Activated T-helper 1 cell treated with anti-CD3 and anti-CD28 coated beads, Interleukin-12 subunit alpha, Interleukin-12 subunit beta, Interleukin-2, Interleukin-4 antibody, amounts not matched to agents 30 ng/mL and 10 ng/mL and 1 ng/mL, durations not matched to agents 14 hours and 24 hours and 36 hours (primary cell): ENCODE measurements at places on chromosomes 3 and 15.

DNA sequence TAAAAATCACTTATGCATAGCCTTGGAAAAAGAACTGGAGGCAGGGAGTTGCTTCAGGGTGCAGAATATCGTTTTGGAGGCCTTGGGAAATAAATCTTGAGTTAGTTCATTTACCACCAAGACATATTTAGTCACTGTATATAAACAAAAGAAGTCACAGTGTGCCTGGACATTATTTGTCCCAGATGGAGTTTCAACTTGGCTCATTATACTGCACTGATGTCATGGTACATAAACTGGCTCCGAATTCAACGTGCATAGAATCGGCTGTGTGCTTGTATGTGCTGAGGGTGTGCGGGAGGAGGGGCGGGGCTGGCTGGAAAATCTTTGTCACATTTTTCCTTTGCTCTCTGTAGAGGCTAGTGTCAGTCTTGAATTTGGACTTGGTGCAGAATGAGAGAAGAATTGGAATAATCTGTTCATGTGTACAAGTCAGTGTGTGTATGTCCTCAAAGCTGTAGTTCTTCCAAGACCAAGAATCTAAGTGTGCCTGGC is 86.6 kb downstream of the FNDC3B start:
- DNase-seq = no peak

DNA sequence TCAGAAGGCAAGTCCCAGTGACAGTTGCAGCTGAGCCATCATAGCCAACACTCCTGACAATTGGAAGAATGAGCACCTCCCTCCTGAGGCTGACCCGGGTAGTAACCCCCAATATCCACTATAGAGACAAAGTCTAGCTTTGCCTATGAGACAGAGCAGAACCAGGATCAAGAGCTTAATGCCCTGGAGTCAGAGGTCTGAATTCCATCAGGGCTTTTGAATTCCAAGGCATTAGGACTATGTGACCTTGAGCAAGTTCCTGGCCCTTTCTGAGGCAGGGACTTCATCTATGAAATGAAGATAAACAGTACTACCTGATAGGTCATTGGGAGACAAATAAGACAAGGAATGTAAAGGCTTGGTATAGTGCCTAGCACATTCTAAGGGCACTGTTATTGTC is 3.1 kb upstream of the INAFM2 start:
- no peak for DNase-seq

DNA sequence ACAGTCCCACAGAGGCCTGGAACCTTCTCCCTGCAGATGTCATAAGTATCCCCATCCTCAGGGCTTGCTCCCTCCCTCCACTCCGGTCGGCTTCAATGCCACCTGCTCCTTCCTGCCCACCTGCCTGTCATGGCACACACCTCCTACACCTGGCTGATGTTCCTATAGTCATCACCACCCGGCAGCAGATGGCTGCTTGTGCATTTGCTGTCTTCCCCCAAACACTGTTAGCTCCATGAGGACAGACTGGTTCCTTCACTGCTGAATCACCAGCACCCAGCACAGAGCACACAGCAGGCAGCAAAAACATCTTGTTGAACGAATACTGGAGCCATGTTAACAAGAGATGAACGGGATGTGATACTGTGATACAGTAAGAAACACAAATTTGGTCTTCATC is 14.8 kb downstream of the TARS3 start:
- DNase-seq = no peak

DNA sequence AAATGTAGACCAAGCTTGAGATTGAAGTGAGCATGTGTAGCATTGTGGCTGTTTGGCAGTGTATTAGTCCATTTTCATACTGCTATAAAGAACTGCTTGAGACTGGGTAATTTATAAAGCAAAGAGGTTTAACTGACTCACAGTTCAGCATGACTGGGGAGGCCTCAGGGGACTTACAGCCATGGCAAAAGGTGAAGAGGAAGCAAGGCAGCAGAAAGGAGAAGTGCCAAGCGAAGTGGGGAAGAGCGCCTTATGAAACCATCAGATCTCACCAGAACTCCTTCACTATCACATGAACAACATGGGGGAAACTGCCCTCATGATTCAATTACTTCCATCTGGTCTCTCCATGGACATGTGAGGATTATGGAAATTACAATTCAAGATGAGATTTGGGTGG is 8.6 kb upstream of the CERS3 start:
- DNase-seq = no peak

DNA sequence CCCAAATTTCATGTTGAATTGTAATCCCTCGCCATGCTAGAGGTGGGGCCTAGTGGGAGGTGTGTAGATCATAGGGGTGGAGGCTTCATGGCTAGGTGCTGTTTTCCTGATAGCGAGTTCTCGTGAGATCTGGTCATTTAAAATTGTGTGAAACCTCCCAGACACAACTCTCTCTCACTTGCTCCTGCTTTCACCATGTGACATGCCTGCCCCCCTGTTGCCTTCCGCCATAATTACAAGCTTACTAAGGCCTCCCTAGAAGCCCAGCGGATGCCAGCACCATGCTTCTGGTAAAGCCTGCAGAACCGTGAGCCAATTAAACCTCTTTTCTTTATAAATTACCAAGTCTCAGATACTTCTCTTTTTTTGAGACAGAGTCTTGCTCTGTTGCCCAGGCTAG is 36.0 kb downstream of the CCDC54 start:
- DNase-seq = no peak

DNA sequence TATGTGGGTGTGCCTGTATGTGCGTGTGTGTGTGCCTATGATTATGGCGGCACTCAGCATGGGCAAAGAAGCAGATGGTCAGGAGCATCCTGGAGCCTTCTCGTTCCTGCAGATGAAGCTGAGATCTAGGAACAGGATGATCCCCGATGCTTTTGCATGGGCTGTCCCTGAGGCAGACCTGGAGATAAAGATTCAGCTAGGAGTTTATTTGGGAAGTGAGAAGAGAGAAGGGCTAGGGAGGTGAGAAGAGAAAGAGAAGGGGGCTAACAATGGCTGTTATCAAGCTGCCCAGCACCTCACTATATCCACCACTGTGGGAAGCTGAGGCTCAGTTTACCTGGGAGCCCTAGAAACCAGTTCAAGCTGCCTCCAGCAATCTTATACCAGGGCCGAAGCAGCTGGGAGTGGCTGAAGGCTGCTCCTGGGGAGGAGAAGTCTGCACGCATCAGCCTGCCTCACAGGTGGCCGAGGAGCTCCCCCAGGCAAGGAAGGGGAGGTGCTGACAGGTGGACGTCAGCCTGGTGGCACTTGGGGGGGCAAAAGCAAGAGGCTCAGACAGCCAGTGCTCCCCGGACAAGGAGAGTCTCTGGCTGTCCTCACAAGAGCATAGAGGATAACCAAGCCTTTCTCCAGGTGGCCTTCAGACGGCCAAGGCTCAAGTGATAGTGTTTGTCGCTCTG is 94.0 kb upstream of the IQSEC1 start:
- DNase-seq = no peak

GRCh38 chr3:32323604-32324003 is 68.0 kb upstream of the CMTM7 start:
- DNase-seq = no peak

DNA sequence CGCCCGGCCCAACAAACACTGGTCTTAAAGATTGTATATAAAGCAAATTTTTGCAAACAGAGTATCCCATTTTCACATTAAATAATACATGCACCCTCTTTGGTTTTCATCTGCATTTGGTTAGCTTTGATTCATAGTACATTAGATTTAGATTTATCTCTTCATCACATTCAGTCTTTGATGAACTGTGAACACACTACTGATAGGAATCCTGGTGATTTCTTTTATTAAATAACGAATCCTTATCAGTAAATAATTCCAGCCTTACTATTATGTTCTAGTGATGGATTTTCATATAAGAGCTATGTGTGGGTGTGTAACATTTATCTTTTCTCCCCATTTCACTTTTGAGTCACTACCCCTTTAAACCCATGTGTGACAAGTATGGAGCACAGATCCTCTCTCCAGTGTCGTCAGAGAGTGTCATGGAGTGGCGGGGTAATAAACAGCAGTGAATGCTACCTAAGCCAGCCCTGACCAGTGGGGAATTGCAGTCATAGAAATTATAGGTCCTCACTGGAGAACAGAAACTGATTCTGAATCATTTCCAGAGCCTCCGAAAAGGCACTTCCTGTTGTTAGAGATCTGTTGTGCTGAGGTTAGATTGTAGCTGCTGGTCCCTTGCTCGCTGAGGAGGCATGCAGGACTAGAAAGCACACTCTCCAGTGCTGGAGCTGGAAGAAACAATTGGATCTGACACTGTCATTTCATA is 22.0 kb downstream of the SLC7A14 start:
- no peak for DNase-seq

- no peak for DNase-seq
Measured at GRCh38 chr15:88267720-88268119, 11.2 kb upstream of the NTRK3 start.

DNA sequence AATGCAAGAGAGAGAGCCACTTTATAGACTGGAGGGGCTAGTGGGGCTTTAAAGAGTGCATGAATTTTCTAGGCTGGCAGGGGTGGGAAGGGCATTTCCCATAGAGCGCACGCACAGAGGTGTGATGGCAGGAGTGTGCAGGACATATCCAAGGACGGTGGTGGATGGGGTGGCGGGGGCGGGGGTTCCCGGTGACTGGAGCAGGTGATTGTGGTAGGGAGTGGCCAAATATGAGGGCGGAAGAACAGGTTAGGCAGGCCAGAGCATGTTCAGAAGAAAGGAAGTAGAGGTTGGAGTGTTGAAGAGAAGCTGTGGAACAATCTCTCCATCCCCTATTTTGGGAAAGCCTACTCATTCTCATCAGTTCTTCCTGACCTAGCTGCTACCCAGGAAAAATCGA is 18.1 kb downstream of the FAM81A start:
- DNase-seq = no peak

- no peak for DNase-seq
Measured at GRCh38 chr15:58467722-58468423, 36.1 kb downstream of the LIPC start.

- no peak for DNase-seq
Measured at GRCh38 chr3:23086331-23086730, 116.8 kb upstream of the UBE2E2 start.

DNA sequence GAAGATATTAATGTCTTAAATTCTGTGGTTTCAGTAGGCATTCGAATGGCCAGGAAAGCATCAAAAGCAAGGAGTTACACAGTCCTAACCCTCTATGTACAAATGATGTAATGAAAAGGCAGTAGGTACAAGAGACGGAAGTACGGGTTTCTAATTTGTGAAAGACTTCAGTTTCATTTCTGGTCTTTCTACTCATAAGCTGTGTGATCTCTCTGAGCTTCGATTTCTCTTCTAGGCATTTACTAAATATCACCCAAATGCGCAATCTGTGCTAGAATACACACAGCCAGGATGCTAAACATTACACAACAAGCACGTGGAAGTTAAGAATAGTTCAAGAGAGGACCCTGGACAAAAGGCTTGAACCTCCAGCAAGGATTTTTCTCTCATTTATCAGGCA is 17.9 kb upstream of the STIMATE start:
- no peak for DNase-seq
